ENCODE measurements at places on chromosomes 11 and 22.

DNA sequence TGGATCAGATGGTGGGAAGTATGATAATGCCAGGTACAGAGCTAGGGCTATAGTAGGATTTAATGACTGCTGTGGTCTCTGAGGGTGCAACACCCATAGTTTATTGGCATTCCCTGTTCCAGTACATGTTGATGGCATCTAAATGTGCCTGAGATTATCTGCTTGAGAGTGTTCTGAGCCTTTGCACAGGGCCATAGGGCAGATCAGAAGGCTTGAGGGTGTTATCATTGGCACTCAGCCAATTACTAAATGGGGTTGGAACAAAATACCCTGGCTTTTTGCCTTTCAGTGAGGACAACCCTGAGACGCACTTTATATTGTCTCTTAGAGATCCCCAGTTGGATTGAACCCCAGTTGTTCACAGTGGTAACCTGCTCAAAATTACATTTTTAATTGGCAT, 6.7 kb downstream of the SLC5A12 start:
- no peak for DNase-seq

- DNase-seq = no peak
These were observed 157.3 kb downstream of the SWAP70 start for GRCh38 chr11:9821008-9821752.

DNA sequence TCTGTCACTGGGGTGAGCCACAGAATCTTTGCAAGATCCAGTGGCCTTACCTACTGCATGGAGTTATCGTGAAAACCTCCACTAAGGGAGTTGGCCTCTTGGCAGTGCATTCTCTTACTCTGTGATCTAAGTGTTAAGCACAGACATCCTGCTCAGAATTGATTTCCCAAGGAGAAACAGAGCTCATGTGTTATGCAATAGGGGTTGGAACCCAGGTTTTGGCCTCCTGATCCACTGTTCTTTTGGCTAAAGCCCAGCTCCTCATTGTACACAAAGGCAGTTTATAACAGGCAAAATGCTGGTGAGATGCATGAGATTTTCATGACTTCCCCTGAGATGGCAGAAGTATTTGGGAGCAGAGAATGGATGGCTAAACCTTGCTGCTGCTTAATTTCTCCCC, 11.8 kb downstream of the DTX4 start:
- DNase-seq = no peak

GRCh38 chr11:128924510-128925249, 18.0 kb downstream of the TP53AIP1 start:
- no peak for DNase-seq

DNA sequence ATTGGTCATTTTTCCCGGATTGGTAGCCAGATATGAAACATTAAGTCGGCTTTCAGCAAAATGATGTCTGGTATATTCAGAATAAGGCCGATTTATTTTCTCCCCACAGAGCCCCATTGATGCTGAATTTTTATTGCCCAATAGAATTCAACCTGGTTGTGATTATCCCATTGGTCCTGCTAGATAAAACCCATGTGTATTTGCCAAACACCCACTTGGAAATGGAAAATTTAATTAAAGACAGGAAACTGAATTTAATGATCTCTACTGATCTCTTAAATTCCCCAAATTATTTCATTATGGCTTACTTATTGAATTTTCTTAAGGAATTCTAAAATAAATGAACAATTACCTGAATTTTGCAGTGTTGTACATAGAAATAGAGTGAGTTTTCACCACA, 609.8 kb downstream of the NTM start:
- DNase-seq = no peak

- no peak for DNase-seq
These were observed 31.9 kb downstream of the FBLN1 start for GRCh38 chr22:45534339-45535192.

GRCh38 chr11:60303661-60304060, 23.2 kb downstream of the MS4A4A start:
- DNase-seq = no peak

GRCh38 chr11:34284811-34285481, 72.9 kb downstream of the ABTB2 start:
- DNase-seq = no peak

DNA sequence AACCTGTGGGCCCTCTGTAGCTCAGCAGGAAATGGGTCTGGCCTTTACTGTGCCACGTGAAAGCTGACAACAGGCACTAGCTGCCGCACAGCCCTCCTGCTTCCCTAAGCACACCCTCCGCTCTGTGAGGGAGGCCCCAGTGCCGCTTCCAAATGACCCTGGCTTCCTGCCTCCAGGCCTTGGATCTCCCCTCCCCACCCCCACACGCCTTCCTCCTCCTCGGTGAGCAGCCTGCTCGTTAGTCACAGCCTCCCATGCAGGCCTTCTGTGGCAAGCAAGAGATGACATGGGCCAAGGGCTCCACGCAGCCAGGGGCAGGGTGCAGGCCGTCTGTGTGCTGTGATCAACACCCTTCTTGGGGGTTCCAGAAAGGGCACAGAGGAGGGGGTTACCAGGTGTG, 15.3 kb upstream of the RASL10A start:
- no peak for DNase-seq

DNA sequence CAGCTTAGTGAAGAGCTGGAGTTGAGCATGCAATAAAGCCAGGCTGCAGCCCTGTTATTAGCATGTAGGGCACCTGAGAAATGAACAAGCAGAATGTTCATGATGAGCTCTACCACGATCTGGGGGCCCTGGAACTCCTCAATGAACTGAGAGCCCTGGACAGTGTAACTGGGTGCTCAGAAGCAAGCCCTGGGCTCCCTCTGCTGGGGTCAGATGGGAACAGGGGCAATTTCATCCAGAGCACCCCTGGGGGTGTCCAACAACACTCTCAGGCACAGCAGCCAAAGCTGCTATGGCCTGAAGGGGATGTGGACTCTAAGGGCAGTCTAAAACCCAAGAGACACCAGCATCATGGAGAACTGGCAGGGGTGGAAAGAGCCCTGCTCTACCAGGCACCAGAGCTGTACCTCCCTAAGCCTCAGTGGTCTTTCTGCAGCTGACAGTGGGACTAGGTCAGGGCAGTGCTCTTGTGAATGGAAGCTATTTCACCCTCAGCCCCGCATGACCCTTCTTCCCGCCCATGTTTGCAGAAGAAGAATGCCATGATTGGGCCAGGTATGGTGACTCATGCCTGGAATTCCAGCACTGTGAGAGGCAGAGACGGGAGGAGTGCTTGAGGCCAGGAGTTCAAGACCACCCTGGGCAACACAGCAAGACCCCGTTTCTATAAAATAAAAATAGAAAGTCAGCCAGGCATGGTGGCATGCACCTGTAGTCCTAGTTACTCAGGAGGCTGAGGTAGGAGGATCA, 28.9 kb downstream of the THOC5 start:
- peak; percentile 27 for DNase-seq

GRCh38 chr22:19706661-19707151, 7.6 kb upstream of the SEPTIN5 start:
- no peak for DNase-seq

DNA sequence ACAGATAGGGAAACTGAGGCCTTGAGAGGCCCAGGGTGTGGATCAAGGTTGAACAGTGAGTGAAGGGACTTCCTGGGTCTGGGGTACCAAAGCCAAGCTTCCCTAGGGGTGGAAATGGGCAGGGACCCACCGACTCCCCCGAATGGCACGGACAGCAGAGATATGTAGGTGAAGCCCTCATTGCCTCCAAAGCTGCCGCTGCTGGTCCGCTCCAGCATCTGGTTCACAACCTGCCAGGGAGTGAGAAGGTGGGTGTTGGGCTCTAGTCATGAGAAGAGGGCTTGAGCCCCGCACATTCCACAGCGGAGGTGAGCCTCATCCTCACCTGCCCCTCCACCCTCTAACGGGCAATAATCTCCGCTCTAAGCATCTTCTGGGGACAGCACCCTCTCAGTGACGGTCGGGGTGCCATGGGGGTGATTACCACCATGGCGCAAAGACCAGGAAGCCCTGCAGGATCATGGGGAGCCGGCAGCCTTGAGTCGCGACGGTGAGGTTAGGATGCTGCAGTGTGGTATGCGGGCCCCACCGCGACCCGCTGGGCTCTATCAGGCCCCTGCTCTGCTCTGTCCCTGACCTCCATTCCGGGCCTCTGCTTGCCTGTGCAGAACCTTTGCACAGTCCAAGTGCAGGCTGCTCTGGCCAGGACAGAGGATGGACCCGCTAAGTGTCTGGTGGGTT, 10.8 kb downstream of the ALDH3B2 start:
- no peak for DNase-seq

DNA sequence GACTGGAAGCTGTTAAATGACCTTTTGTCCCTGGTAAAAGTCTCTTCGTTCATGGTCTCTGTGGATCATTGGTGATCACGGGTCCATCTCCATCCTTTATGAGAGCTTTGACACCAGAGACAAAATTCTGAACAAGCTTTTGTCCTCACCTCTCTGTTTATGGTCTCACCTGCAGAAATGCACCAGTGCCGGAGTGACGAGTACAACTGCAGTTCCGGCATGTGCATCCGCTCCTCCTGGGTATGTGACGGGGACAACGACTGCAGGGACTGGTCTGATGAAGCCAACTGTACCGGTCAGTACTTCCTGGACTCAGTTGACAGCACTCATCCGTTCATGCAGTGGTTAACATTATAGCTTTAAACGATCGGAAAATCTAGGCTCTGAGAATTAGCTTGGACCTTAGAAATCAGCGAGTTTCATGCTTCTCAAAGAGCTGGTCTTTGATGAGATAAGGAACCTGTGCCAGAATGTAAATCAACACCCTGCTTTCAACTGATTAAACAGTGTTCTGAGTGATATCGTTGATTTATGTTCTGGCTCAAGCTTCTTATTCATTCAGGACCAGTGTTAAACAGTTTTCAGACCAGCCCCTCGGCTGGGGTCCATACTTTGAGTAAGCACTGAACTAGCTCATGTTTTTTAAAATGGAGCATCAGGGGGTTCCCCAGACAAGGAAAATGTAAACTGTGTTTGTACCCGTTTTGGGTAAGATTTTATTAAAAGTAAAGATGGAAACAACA, 124.5 kb upstream of the SORL1-AS1 start:
- no peak for DNase-seq

DNA sequence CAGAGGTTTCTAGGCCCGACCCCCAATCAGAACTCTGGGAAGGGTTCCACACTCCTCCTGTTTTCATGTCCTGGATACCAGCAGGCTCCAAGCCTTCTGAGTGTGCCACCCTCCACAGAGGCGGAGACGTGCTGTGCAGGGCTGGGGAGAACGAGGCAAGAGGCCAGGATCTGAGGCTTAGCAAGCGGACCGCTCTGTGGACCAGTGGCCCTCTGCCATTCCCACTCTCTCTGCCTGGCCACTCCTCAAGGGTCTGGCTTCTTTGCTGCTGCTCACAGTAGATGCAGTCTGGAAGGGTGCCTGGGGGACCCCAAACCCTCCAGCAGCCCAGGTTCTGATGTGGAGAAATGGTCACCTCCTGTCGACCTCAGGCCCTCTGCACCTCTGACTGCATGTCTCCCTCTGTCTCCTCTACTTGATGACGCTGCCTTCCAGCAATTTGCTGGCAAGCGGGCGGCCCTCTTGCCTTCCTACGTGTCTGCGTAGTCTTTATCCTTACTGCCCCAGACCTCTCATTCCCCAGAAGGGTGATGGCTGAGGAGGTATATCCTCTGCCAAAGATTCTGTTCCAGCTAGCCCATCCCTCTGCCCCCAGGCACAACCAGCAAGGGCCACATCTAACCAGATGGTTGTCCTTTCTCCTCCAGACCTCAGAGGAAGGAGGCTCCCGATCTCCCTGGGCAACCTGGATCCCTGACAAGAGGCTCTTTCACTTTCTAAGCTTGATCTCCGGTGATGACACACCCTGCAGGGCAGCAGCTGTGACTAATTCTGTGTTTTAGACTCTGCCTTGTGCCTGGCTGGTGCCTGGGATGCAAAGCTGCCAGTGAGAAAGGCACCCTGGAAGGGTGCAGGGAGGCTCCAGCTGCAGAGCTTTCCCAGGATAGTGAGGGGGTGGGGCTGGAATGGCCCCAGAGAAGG, 87.3 kb downstream of the NAT10 start:
- no peak for DNase-seq

DNA sequence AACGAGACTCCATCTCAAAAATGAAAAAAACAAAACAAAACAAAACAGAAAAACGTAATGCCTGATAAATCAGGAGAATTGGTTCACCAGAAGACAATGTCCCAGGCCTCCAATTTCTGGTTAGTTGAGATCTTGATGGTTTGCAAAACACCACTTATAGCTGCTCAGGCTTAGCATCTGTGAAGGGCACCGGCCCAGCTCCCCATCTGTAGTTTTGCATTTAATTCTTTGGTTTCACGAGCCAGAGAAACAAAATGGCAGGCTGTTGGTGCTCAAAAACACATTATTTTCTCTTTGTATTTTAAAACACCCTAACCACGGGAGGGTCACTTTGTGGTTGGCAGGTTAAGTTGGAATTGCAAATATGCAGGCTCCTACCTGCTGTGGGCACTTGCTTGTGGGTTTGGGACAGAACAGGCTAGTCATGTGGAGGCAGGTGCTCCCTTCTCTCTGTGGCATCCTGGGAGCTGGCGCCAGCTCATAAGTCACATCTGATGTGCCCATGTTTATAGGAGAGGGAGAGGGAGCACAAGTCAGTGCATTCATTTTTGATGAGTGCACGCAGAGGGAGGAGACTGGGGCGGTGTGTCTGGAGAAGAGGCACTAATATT, 145.9 kb downstream of the CEP164 start:
- DNase-seq = no peak

- DNase-seq = no peak
These were observed 31.3 kb downstream of the ATP6V1E1 start for GRCh38 chr22:17597217-17597616.

- DNase-seq = no peak
These were observed 535.1 kb downstream of the KCNA4 start for GRCh38 chr11:29481738-29482137.

GRCh38 chr11:47132490-47132889, 44.2 kb downstream of the ARFGAP2 start:
- no peak for DNase-seq

- DNase-seq = no peak
These were observed 289.6 kb downstream of the ETS1 start for GRCh38 chr11:128297805-128298204.

GRCh38 chr22:46047841-46048595, 71.1 kb upstream of the WNT7B start:
- no peak for DNase-seq

DNA sequence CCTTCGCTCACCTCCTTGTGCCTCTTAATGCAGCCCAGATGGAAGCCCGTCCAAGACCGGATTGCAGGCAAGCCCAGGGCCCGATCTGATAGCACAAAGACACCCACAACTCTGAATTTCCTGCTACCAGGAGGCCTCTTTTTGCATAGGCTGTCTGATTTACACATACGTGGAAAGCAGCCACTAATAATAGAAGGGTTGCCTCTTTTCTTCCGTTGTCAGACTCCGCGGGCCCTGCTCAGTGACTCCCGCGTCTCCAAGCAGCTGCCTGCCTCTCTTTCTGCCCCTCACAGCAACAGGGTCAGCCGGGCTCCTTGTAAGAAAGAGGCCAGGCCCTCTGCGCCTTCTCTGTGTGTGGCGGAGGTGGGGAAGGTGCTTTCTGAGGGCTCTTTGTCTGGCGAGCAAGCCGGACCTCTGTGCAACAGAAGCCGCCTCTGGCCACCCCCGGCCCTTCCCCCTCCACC, 26.7 kb downstream of the FLI1 start:
- no peak for DNase-seq

DNA sequence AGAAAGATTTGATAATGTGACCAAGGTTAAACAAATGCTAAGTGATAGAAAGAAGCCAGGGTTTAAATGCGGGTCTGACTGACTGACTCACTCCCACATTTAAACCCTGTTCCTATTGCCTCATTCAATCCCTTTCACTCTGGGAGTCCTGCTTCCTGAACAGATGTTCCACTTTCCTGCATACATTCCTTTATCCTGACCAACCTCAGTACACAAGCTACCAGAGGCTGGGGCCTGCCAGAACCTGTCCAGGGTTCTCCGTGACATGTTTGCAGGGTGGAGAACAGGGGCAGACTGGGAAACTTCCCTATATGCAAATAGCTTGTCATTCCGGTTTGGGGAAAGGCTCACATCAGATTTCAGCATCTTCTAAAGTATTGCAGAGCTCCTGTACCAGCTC, 3.0 kb upstream of the ANKK1 start:
- DNase-seq = no peak
